ENCODE measurements at places on chromosomes 2 and 18.

- no peak for DNase-seq
Observed at GRCh38 chr2:637804-638203, 39.4 kb downstream of the TMEM18 start.

- no peak for DNase-seq
Observed at GRCh38 chr2:121910139-121910538, 154.7 kb downstream of the TSN start.

DNA sequence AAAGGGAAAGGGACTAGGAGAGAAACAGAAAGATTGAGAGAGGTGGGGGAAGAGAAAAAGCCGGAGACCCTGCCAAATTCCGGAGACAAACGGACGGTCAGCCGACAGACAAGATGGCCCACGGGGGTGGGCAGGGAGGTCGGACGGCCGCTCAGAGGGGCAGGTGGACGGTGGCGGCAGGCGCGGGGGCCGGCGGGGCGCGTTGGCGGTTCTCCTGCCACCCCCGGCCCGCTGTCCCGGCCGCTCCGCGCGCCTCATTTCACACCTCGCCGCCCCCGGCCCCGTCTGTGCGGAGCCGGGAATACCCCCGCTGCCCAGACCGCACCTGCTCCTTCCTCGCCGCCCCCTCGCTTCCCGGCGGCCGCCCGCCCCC, 935 bp downstream of the SLC30A3 start:
- no peak for DNase-seq

DNA sequence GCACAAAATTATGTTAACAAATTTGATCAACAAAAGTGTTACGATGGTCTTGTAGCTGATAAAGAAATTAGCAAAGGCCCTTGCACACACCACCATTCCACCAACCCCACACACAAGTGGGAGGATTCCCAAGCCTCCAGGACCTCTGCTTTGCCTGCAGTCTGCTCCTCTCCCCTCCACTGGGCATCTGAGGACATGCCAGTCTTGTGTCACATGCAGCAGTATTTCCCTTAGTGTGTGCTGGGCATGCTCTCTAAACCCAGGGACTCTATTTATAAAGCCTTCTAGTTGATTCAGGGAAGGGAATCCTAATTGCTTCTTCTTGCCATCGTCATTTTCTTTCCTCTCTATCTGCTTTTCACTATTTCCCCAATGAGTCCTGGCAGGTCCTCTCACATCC, 53.3 kb downstream of the KCTD18 start:
- no peak for DNase-seq

- DNase-seq = no peak
Observed at GRCh38 chr18:29512761-29513160, 1335.8 kb upstream of the CDH2 start.
